ENCODE measurements at places on chromosomes 5 and 9. TPM values are rescaled to one million over a fixed set of nuclear protein-coding genes. Genes with fewer than 3 reads are reported as not detected.
A peak's percentile ranks its signal among the peaks of the same experiment; 100 is the strongest.

The CCNJL gene
- 26.7 TPM for total RNA-seq

The SURF2 gene
- 57.6 TPM for total RNA-seq

The MPDZ gene
- 61.5 TPM for total RNA-seq

DNA sequence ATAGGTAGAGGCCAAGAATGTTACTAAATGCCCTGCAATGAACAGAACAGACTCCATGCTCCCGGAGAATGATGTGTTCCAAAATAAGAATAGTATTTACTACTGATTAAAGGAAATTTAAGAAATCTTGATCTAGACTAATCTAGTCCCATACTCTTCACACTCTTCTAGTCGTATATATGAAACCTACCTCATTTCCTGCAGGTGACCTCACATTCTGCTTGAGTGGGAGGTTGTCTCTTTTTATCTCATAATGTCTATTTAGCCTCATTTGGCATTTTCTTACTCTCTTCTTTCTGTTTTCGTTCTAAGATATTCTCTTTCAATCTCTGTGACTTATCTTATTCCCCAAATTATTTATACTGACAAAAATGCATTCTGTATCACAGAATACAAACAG lies 9.2 kb upstream of the SHOC1 start:
- DNase-seq: no peak

DNA sequence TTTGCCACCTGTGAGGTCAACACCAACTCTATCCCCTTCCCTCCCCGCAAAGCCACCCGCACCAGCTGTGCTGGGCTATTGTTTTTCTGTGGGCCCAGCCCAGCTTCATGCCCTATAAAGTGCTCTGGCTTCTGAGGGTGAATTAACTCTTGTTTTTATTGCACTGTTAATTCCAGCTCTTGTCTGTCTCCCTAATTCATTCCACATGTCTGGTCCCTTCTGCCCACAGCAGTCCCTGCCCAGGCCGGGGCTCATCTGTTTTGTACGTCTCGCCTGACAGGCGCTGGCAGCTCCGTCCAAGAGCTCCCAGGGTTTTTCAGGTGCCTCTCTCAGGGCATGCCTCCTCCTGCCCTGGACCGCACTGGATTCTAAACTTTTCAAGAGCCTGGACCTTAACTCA lies 118.9 kb downstream of the PDZD2 start:
- DNase-seq: no peak

The TMEFF1 gene
- 1.7 TPM for total RNA-seq

DNA sequence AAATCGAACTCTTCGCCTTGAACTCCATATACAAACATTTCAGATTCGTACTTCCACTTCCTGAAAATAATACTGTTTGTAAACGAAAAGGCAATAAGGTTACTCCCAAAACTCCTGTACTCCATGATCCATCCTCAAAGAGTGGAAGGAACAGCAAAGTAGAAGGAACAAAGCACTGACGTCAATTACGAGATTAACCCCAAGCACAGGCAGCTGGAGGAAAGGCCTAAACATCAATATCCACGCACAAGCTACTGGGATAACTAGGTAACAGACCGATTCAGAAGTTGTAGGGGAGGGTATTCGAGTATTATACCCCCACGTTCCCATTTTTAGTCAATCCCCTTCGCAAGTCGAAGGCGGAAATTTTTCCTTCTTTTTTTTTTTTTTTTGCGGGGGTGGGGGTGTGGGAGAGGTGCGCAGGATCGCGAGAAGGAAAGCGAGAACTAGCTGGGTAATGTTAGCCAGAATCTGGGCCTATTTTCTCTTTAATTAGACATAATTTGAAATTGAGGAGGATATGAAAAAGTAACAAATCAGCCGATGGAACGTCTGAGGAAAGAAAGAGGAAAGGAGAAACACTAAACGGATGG lies 909 bp downstream of the AFF4 start:
- DNase-seq: peak; percentile 47

The LCN9 gene
- not detected for total RNA-seq

The TLR4 gene
- total RNA-seq: 4.7 TPM

DNA sequence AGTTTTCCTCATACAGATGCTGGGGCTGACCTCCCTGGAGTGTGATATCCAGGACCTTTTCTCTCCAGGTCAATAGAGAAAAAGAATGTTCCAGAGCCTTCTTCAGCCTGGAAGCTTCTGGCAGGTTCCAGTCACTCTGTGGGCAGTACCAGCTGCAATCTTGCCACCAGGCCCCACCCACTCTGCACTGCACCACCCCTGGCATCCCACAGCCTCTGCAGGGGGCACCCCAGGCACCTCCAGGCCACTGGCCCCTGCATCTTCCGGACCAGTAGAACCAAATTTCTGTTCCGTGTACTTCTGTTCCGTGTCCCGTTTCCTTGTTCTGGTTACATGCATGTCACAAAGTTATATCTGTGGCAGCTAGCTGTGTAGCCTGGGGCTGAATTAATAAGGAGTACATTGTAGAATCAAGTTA lies 83.3 kb upstream of the ZBTB43 start:
- no peak for DNase-seq

The COL23A1 gene
- total RNA-seq: 2.7 TPM

- DNase-seq: no peak
These were observed 604.6 kb upstream of the RGMB start for GRCh38 chr5:98168871-98169270.

GRCh38 chr5:128241051-128241695 lies 157.6 kb downstream of the SLC12A2 start:
- DNase-seq: no peak
